ENCODE measurements at places on chromosomes 2 and 18. TPM values are rescaled to one million over a fixed set of nuclear protein-coding genes. Genes with fewer than 3 reads are reported as not detected.
A peak's percentile ranks its signal among the peaks of the same experiment; 100 is the strongest.

- DNase-seq = no peak
Observed at GRCh38 chr2:239178954-239179353, 221.9 kb downstream of the HDAC4 start.

Gene RND3
- 446 TPM for total RNA-seq

Gene STON1
- 0.47 TPM for total RNA-seq

DNA sequence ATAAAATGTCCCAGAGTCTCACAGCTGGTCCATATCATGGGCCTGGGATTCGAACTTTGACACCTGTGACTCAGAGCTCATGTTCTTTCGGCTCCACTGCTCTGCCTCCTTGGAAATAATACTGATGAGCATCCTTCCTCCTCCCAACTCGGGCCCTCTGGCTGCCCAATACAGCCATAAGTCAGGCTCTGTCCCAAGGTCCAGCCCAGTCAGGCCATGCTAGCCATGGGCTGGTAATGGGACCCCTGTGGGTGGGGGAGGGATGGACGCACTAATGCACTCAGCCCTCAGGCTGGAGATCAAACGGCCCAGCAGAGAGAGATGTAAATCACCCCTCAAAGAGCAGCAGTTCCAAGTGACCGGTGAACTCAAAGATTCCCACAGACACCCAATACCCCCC, 61.1 kb downstream of the DDX1 start:
- no peak for DNase-seq

- DNase-seq = peak; percentile 25
Observed at GRCh38 chr18:21183670-21184069, 58.4 kb upstream of the GREB1L start.
